ENCODE measurements at places on chromosomes 3 and 15.

- DNase-seq, result no peak
Measured at GRCh38 chr3:152365766-152366593, 97.3 kb downstream of the MBNL1 start.

DNA sequence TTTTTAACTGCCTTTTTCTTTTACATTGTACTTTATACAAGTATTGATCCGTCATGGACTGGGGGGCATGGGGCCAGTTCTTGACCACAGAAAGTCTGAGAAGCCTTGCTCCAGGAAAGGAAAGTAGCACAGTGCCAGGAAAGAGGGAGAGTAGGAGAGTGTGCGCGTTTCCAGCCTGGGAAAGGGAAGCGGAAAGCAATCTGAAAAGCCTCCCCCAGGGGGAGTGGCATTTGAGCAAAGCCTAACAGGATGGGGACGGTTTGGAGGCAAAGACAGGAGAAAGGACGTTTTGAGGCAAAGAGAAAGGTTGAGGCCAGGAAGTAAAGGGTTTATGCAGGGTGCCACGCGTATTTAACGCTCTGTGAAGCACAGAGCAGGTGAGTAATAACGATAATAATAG, 116.9 kb downstream of the RORA start:
- no peak for DNase-seq

DNA sequence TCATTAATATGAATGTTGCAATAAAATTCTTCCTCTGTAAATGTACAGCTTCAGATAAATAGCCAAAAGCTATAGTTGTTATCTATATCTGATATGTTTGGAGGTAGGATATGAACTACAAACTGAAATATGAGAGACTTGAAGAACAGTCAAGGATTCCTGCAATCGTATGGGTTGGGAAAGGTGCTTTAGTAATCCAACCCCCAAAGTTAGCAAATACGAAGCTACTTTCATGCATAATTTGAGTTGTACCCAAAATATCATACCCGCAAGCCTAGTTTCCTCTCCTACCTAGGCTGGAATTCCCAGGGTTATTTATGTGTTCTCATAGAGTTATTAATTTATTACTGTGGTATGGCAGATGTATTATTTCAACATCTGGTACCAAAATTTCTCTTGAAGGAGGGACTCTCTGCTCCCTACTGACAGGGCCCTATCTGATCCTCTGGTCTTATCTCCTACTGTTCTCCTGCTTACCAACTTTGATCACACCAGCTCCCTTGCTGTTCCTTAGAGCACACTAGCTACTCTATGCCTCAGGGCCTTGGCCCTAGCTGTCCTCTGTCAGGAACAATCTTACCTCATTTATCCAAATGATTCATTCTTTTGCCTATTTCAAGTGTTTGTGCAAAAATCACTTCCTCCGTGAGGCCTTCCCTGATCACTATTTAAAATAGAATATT, 140.4 kb upstream of the CCDC54 start:
- DNase-seq, result no peak

DNA sequence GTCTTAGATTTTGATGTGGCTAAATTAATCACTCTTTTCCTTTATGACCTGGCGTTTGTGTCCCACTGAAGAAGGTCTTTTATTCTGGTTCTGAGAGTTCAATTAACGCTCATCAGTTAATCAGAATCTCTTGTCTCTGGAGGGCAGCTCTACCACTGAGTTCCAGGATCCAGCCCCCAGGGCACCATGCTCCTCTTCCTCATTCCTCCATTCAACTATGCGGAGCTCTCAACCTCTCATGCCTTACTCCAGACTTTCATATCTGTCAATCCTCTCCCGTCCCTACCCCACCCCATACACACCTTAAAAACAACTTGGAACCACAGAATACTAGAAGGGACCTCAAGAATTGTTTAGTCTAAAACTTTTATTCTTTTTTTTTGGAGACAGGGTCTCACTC, 4.8 kb upstream of the ABHD5 start:
- DNase-seq, result no peak

DNA sequence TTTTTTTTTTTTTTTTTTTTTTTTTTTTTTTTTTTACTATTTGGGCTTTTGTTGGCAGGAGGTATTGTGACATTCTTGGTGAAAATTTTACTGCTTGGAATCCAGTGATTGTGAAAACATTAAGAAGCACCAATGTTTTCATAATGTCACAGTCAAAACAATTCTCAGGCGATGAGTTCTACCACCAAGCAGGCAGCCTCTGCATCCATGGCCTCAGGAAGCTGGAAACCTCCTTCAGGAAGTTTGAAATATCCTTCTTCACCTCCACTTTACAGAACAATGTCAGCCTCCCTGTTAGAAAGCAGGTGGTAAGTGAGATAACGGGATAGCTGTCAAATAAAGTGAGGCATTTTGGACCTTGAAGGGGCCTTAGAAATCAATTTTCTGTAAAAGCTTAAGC, 98.3 kb downstream of the MEX3B start:
- DNase-seq, result no peak

DNA sequence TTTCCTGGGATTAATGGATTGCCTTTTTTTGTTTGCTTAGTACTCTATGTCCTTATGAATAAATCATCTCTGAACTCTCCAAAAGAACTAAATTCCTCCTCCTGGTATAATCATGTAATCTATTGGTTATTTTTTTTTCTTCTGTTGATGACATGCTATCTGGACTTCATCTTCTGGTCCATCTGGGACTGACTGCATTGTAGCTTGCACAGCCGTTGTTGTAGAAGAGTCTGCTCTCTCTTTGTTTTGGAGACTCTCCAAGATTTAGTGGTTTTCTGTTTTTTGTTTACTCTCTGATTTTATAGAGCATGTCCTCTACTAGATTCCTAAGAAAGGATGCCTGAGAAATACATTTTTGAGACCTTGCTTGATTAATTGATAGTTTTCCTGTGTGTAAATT, 19.1 kb downstream of the IREB2 start:
- no peak for DNase-seq

DNA sequence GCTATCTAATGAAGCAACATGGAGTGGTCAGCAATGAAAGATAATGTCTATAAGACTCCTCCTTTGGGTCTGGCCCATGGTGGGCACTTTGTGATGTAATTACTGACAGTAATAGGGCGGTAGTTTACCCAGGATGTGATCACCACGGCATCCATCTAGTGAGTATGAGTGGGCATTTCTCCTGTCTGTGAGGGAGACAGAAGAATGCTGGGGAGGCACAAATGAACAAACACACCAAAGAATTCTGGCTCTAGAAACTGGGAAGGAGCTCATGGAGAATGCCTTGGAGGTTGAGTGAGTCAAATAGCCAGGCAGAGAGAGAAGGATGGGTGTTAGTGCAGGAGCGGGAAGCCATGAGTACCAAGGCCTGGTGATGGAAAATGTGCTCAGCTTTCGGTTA, 217.5 kb downstream of the WNT5A start:
- no peak for DNase-seq

- DNase-seq, result no peak
Measured at GRCh38 chr3:177827511-177828207, 630.4 kb upstream of the TBL1XR1 start.

GRCh38 chr3:152400887-152401286, 132.2 kb downstream of the MBNL1 start:
- DNase-seq, result no peak

GRCh38 chr3:8246070-8246469, 255.6 kb upstream of the LMCD1 start:
- DNase-seq, result no peak

DNA sequence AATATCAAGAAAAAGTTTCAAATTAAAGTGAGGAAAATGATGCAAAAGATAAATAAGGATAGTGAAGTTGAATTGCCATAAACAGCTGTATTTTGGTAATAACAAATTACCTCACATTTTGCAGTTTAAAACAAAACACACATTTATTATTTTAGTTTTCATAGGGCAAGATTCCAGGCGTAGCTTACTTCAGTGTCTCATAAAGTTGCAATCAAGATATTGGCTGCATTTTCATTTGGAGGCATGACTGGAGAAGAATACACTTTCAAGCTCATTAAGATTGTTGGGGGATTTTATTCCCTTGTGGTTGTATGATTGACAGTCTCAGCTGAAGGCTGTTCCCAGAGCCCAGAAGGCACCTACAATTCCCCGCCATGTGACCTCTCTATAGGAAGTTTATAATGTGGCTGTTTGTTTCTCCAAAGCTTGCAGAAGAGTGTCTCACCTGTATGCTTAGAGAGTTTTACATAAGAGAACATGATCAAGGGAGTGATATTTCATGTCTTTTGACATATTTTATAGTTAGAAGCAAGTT, 151.4 kb downstream of the OTOL1 start:
- DNase-seq, result no peak

DNA sequence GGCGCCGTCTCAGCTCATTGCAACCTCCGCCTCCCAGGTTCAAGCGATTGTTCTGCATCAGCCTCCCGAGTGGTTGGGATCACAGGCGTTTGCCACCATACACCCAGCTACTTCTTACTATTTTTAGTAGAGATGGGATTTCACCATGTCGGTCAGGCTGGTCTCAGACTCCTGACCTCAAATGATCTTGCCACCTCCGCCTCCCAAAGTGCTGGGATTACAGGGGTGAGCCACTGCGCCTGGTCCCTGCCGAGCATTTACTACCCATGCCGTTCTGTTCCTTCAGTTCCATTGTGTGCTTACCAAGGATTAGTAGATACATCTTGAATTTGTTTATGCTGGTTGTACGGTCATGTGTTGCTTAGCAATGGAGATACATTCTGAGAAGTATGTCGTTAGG, 10.3 kb downstream of the CHD2 start:
- no peak for DNase-seq

GRCh38 chr3:32335365-32336112, 56.1 kb upstream of the CMTM7 start:
- no peak for DNase-seq

DNA sequence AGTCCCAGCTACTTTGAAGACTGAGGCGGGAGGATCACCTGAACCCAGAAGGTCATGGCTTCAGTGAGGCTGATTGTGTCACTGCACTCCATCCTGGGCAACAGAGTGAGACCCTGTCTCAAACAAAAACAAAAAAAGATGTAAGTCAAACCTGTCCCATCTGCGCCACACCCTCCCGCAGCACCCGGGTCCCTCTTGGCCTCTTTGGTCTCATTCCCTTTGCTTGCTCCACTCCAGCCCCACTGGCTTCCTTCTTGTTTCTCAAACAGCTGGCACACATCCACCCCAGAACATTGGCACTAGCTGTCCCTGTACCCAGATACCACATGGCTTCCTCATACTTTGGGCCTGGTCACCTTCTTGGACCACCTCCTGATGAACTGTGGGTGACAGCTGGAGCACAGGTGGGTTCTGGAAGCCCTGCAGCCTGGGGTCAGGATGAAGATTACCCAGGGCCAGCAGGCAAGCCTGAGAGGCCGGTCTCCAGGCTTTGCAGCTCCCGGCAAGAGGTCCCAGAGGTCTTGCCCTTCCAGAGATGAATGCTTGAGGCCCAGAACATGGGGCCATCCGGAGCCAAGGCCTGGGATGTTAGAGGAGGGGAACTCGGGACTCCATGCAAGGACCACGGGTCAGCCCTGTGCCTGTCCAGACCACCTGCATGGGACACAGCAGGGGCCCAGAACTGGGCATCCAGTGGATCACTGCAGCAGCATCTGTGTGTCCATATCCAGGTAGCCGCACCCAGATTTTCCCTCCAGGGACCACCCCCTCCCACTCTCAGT, 10.9 kb upstream of the GATA2 start:
- DNase-seq, result no peak

DNA sequence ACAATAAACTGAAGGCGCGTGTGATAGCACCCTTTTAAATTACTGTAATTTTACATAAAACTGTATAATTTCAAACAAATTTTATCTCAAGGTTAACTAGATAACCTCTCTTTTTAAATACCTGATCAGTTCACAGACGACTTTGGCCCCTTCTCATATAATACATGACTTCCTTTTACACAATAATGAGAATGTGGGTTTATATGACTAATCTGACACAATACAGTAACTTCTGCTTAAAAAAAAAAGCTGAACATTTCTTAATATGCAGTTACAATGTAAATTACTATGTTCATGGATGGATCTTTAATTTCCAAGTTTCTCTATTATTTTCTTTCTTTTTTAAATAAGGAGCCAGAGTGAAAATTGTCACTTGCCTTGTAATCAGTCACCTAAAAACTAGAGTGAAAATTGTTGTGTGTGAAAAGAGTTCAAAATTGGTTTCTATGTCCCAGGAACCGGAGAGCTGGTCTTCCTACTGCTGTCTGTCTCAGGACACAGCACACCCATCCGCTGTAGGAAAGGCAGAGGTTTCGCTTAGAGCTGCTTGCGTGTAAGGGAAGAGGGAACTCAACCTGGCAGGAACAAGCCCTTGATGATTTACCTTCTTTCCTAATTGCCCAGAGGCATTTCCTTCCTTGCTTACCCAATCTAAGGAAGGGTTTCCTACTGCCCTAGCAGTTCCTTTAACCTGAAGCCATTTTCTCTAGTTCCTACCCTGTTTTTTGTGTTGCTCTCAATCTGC, 33.3 kb downstream of the PLD1 start:
- DNase-seq, result no peak

DNA sequence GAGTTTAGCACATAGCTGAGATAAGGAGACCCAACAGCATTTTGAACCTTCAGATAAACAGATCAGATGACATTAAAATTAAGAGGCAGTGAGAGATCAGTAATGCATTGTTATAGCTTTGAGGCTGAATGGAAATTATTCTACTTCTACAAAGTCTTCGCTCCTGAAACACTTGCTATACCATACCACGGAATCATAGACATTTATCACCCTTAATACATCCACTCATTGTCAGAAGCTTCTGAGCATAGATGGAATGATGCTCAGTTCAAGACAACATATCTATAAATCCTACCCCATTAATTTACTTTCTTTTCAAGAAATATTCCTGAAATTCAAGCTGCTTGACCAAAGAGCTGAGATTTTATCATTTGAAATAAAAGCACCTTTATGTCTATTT, 266.7 kb downstream of the C3orf38 start:
- no peak for DNase-seq

- DNase-seq, result no peak
Measured at GRCh38 chr15:64630396-64631107, 144.8 kb downstream of the RBPMS2 start.

GRCh38 chr3:17802950-17803349, 60.5 kb upstream of the TBC1D5 start:
- DNase-seq, result no peak

- DNase-seq, result no peak
Measured at GRCh38 chr3:154486949-154487348, 57.0 kb upstream of the GPR149 start.

DNA sequence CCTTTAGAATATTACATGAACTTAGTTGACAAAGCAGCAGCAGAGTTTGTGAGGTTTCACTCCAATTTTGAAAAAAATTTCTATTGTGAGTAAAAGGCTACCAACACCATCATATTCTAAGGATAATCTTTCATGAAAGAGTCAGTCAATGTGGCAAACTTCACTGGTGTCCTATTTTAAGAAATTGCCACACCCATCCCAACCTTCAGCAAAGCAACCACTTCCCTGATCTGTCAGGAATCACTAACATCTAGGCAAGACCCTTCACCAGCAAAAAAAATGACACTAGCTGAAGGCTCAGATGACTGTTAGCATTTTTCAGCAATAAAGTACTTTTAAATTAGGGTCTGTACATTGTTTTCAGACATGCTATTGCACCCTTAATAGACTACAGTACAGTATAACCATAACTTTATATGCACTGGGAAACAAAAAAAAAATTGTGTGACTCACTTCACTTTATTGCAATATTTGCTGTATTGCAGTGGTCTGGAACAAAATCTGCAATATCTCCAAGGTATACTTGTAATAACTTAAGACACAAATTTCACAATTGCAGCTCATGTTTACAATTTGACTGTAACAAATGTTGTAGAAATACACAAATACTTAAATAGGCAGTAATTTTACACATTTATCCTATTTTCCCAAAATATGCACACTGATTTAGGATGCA, 38.9 kb upstream of the ALCAM start:
- DNase-seq, result no peak

- no peak for DNase-seq
Measured at GRCh38 chr15:91517491-91518200, 335.9 kb upstream of the SLCO3A1 start.

Measured in GM19239 (cell line).